ACHN (cell line): ENCODE measurements at places on chromosomes 1 and 21.

- DNase-seq, result no peak
Measured at GRCh38 chr1:227043755-227044154, 103.7 kb downstream of the COQ8A start.

- peak; percentile 42 for DNase-seq
Measured at GRCh38 chr1:147598621-147599361, 57.5 kb downstream of the BCL9 start.

GRCh38 chr1:68433395-68433794 lies 16.4 kb downstream of the RPE65 start:
- no peak for DNase-seq

- no peak for DNase-seq
Measured at GRCh38 chr1:48026701-48027532, 29.7 kb upstream of the TRABD2B start.

DNA sequence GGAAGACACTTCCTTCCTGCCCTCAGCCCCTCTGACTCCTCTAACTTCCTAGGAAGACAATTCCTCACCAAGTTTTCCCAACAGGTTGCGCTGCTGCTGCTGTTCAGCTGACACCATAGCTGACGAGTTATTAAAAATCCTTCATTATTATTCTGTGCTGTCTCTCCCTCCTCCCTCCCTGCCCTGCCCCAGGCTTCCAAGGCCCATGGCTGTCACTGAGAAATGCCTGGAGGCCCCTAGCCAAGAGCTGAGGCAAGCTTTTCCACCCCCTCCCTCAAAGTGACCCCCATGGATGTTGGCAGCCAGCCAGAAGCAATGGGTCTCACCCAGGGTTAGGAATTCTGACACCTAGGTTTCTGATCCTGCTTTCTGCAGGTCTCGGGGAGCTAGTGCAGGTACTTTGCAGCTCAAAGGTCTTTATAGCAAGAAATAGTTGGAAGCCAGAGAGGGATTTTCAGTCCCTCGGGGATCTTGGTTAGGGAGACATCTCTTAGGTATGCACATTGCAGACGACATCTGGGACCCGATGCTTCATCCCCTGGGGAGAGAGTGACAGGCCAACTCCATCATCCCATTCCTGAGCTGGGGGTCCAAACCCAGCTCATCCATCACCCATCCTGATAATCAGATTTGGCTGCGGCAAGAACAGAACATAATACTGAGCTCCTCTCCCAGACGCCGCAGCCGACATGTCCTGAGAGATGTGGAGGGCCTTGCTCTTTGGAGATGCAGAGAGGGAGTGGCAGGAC lies 65.0 kb downstream of the KIRREL1 start:
- DNase-seq, result no peak

DNA sequence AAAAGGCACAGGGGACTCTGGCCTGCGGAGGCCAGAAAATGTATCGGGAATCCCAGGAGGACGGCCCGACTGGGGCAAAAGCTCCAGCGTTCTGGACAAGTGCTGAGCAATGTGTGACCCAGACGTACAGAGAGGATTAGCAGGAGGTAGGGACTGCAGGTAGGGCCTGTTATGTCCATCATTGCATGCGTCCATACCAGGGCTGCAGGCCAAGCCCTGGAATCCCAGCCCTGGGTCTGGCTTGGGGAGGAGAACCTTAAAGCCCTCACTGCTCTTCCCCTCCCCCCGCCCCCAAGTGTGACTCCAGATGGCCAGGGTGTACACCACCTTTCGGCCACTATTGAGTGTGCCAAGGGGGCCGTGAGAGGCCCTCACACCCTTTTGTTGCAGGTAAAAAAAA lies 2.0 kb downstream of the RNF207 start:
- no peak for DNase-seq

GRCh38 chr1:223772771-223773160 lies 60.4 kb downstream of the CAPN2 start:
- DNase-seq, result no peak

- no peak for DNase-seq
Measured at GRCh38 chr1:28926629-28927265, 12.4 kb downstream of the EPB41 start.

DNA sequence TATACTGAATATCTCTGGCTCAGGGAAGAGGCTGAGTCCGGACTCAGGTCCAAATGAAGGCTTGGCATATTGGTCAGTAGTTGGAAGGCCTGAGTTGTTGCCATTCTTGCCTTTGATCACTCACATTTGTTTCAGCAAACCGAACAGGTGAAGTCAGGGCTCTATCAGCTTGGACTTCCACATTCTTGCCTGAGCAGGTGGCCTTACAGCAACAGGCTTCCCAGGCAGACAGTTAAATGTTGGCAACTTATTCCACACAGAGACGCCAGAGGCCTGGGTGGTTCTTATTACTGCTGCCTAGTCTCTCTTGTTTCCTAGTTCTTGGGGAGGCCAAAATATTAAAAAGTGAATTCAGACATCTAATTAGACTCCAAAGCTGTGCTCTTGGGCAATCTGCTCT lies 36.6 kb downstream of the XCL2 start:
- DNase-seq, result no peak

DNA sequence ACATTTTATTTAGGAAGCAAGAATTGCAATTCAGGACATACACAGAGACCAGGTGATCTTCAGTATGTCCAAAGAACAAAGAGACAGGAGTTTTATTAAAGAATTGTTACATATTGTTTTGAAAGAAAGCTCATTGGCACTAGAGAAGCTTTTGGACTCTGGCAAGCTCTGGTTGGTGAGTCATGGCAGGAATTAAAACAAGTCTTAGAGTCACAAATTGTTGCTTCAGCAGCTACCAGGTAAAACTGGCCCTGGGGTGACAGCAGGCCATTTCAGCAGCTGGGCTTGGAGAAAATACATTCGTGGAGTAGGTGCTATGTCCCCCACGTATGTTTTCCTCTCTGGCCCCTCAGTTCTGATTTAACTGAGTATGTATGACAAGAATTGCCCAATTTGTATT lies 58.8 kb downstream of the MAP3K21 start:
- no peak for DNase-seq

- no peak for DNase-seq
Measured at GRCh38 chr1:165052431-165052830, 304.1 kb downstream of the LMX1A start.

DNA sequence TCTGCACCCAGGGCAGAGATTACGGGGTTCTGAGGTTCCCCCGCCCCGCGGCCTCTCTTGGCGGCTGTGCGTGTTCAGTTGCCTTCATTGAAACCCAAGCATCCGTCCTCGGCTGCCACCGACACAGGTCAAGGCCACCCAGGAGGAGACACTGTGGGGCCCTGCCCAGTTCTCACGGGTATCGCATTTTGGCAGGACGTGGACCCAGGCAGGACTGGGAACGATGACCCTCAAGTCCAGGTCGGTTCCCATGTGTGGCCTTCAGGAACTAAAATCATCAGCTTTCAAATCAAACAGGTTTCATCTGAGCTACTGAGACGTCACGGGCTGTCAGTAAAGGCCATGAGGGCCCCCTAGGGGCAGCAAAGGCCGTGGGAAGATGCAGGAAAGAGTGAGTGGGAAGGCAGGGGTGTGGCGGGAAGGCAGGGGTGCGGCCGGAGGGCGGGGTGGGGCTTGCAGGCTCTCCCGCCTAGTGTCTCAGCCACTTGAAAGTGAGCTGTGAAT lies 7.0 kb upstream of the C1orf174 start:
- no peak for DNase-seq

DNA sequence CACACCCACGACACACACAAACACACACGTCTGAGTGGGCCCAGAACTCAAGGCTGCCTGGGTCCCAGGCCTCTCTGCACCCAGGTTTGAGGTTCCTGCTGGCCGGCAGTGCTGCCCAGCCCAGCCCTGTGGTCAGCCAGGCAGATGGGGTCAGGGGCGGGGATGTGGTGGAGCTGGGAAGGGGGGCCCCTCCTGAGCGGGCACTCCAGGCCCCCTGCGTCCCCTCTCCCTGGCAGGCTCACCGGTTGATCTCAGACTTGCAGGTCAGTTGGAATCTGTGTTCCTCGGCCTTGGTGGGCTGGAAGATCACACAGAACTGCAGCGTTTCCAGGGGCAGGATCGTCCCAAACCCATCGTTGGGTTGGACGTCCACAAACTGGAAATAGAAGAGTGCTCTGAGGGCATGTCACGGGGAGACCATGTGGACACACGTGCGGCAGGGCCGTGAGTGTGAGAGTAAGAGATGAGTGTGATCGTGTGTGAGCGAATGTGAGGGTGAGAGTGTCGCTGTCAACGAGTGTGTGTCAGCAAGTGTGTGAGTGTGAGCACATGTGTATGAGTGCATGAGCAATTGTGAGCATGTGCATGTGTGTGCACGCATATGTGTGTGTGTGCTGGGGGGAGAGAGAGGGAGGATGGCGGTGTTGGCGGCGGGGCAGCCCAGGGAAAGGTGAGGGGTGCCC lies 19.7 kb upstream of the TMEM52 start:
- no peak for DNase-seq
